ENCODE measurements at places on chromosomes 2 and 18. TPM values are rescaled to one million over a fixed set of nuclear protein-coding genes. Genes with fewer than 3 reads are reported as not detected.

DNA sequence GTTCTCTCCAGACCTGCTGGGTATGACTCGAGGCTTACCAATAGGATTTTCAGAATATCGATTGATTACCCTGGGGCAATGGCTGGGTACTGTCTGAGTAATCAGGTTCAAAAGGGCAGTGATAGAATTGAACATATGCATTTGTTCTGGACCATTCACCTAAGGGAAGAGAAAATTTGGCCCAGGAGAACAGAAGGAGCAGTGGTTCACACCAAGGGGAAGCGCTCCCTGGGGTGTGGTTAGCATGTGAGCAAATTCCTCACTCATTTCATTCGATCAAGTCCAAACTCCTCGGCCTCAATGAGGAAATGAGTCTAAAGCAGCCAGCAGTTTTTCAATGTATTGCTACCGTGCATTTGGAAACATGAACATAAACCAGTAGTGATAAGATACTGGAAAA lies 55.6 kb downstream of the CYP26B1 start:
- no peak for DNase-seq

- DNase-seq = no peak
Measured at GRCh38 chr18:58915006-58915799, 50.5 kb downstream of the ZNF532 start.

TANK gene
- 29.5 TPM for total RNA-seq

- DNase-seq = no peak
Measured at GRCh38 chr2:196200557-196200956, 29.2 kb upstream of the STK17B start.

DNA sequence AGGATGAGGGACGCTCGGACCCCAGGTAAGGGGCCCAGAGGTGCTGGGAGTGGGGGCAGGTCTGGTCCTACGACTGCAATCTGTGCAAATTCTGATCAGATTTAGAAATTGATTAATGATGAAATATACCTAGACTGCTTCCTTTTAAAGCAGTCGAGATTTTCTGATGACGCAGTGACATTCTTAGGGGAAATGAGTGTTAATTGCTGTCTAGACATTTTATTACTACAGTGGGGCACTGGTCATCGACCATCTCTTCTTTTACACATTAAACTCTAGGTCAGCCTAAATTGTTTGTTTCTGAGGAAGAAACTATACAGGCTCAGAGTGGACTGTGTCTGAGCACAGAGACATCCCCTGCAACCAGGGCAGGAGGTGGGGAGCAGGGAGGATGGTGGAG lies 154.4 kb upstream of the SALL3 start:
- DNase-seq = no peak

Data from muscle of leg (tissue), 16 donors.